ENCODE measurements at places on chromosomes 7 and 10. TPM values are rescaled to one million over a fixed set of nuclear protein-coding genes. Genes with fewer than 3 reads are reported as not detected.

Gene DNAJC30
- total RNA-seq: 3.5 TPM

DNA sequence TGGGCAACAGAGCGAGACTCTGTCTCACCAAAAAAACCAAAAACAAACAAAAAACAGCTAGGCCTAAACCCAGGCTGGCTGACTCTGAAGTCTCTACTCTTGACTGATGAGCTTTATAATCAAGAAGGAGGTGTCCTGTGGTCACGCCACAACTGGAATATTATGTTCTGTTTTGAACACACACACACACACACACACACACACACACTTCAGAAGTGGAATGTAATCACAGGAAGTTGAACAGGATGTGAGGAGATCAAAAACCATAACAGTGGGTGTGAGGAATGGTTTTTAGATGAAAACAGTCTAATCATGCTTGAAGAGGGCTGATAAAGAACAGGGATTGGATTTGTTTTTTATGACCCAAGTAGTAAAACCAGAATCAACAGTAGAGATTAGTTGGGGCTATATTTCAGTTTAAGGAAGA is 51.1 kb upstream of the IL6 start:
- no peak for DNase-seq

Gene MOGAT3
- total RNA-seq: not detected

DNA sequence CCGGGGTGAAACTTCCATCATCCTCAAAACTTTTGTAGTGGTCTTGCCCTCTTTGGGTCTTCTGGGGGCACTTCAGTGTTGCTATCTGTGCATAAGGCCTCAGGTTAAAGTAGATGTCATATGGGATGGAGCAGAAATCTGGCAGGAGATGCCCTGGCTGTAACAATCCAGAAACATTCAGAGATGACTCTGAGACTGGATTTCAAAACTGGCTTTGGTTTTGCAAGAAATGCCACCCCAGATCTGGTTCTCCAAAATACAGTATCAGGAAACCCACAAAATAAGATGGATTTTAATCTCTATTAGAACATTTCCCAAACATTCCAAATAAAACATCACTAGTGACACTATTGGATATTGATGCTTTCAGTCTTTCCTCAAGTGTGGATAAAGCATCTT is 191.5 kb downstream of the REEP3 start:
- no peak for DNase-seq

Gene SRGN
- 2,302 TPM for total RNA-seq

GRCh38 chr10:31808258-31809218 is 120.1 kb downstream of the ARHGAP12 start:
- DNase-seq: peak; percentile 39

DNA sequence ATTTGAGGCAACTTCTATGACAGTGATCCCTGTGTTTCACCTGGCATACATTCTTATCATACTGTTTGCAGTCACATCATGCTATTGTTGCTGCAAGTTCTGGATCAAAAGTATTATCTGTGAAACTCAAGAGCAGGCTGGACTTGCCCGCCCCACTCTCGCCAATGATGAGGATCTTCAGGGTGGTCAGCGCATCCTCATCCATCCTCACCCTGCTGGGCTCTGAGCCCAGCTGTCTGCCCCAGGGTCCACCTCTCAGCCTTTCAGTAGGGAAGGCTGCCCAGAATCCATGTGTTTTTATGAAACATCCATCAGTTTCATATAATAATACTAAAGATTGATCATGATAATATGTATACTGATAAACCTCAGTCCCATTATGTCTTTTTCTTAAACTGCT is 55.4 kb upstream of the KIF5B start:
- DNase-seq: no peak

GRCh38 chr10:19922236-19922963 is 106.2 kb downstream of the PLXDC2 start:
- no peak for DNase-seq

GRCh38 chr10:2094171-2094570 is 356.8 kb upstream of the ADARB2 start:
- no peak for DNase-seq

- no peak for DNase-seq
These were observed 336.4 kb downstream of the ELMO1 start for GRCh38 chr7:37112218-37112617.

DNA sequence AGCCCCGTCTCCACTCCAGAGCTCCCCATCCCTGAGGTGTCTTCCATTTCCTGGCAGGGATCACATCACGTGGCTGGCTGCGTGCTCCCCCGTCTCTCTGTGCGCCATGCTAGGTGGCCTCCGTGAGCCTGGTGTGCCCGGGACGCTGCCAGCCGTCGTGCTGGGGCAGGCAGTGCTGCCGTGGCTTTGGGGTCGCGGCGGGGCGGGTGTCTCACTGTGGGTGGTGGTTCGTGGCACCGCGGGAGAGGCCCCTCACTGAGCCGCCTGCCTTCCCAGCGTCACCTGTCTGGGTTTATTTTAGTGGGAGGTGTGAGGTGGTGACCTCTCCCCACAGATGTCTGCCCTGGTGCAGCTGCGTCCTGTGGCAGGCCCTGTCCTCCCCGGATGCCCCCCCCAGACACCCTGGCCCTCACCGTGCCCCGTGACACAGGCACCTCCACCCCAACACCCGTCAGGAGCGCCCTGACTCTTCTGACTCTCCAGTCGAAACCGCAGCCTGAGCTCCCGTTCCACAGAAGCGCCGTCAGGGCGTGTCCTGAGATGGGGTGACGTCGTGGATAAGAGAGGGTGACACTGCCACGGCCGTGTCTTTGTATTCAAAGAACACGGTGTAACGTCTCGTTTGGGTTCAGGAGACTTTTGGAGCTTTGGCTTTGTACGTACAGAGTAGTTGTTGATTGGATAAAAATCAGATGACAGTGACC is 18.0 kb downstream of the GET4 start:
- no peak for DNase-seq

- no peak for DNase-seq
These were observed 31.8 kb upstream of the TM9SF3 start for GRCh38 chr10:96618653-96619052.

- no peak for DNase-seq
These were observed 47.4 kb upstream of the TCERG1L start for GRCh38 chr10:131358741-131359442.

GRCh38 chr7:111477462-111478225 is 84.6 kb downstream of the IMMP2L start:
- DNase-seq: no peak

Gene LOXL4
- total RNA-seq: 0.09 TPM

GRCh38 chr10:110344622-110345021 is 39.9 kb upstream of the SMNDC1 start:
- no peak for DNase-seq

- DNase-seq: no peak
These were observed 100.8 kb downstream of the ARHGAP21 start for GRCh38 chr10:24622781-24623301.

Measured in NCI-H460 (cell line).